ENCODE measurements at places on chromosomes 2 and 18. TPM values are rescaled to one million over a fixed set of nuclear protein-coding genes. Genes with fewer than 3 reads are reported as not detected.

- no peak for DNase-seq
Observed at GRCh38 chr2:28166956-28167355, 225.7 kb upstream of the FOSL2 start.

Gene CELF4
- total RNA-seq = not detected

Gene KANSL1L
- total RNA-seq = 14.2 TPM

- DNase-seq = no peak
Observed at GRCh38 chr2:238943338-238944067, 95.6 kb downstream of the TWIST2 start.

Gene VWA3B
- not detected for total RNA-seq

- DNase-seq = no peak
Observed at GRCh38 chr2:214801768-214802397, 7.6 kb downstream of the BARD1 start.

- DNase-seq = no peak
Observed at GRCh38 chr2:96144481-96145035, 682 bp downstream of the DUSP2 start.

DNA sequence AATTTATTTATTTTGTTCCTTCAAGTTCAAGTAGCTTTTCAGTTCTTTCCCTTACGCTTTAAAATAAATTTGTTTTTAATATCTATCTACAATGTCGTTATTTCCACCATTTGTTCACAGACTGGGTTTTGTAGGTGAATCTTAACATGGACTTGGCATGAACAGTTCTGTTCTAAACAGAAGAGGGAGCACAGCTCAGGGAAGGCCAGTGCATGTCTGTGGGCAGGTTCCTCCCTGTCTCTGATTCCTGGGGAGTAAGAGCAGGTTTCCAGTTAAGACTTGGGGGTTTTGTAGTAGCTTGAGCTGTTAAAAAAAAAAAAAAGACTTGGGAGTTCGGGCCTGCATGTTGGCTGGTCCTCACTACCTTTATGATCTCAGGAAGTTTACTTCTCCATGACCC, 11.1 kb downstream of the TTL start:
- DNase-seq = no peak

Gene HOXD9
- total RNA-seq = not detected

GRCh38 chr2:36781907-36782720, 85.6 kb downstream of the VIT start:
- no peak for DNase-seq

DNA sequence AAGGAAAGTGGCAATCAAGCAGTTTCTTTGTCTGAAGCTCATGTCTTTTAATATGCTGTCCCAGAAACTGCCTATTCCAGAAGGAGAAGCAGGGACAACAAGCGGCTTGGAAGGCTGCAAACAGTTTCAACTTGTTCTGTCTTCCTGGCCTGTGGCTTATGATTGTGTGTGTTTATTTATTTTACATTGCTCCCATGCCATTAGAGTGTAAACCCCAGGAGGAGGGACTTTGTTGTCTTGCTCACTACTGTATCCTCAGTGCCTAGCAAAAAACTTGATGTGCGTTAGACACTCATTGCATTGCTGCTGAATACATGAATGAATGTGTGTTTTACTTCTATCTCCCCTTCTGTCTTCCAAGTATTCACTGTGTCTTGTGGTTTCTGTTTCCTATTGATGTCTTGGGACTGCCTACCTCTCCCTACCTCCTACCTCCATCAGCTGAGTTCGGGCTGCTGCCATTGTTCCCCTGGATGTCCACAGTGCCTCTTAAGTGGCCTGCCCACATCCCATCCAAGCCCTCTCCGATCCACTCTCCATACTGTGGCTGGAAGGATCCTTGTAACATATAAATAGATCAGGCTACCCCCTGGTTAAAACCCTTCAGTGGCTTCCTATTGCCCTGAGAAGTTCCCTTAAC, 261.4 kb downstream of the DYSF start:
- no peak for DNase-seq

Gene CERS6
- 5.3 TPM for total RNA-seq

Gene OTX1
- not detected for total RNA-seq

DNA sequence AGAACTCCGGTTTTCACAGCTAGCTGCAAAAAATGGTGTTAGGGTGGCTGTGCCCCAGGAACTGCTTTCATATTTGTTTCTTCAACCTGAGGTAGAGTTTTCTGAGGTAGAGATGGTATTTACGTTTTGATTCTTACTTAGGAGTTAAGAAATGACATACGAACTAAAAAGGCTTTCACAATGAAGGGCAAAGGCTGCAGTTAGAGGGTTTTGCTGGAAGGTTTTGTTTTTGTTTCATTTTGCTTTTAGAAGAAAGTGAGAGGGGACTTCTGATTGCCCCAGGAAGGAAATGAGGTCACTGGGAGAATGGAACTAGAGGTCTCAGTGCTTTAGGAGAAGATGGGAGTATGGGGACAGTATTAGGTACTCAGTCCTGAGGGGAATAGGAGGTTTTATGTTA, 15.5 kb downstream of the CDCA7 start:
- no peak for DNase-seq

GRCh38 chr2:144692661-144693060, 172.7 kb upstream of the ZEB2 start:
- no peak for DNase-seq

Gene TLX2
- total RNA-seq = not detected

DNA sequence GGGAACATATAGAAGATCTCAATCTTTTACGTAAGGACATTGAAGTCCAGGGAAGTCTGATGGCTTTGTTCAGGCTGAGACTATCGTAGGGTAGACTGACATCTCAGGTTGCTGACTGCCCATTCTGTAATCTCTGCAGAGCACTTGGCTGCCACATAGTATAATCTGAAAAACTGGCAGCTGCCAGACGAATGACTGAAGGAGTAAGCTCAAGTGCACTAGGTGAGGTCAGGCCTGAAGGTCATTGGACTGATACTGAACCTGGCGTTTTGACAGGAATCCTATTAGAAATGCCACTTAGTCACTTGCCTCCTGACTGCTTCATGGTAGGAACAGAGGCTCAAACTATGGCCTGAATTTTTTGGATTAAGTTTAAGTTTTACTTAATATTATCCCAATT, 23.5 kb downstream of the GPD2 start:
- DNase-seq = no peak
